ENCODE measurements at places on chromosomes 1 and 21. TPM values are rescaled to one million over a fixed set of nuclear protein-coding genes. Genes with fewer than 3 reads are reported as not detected.

DNA sequence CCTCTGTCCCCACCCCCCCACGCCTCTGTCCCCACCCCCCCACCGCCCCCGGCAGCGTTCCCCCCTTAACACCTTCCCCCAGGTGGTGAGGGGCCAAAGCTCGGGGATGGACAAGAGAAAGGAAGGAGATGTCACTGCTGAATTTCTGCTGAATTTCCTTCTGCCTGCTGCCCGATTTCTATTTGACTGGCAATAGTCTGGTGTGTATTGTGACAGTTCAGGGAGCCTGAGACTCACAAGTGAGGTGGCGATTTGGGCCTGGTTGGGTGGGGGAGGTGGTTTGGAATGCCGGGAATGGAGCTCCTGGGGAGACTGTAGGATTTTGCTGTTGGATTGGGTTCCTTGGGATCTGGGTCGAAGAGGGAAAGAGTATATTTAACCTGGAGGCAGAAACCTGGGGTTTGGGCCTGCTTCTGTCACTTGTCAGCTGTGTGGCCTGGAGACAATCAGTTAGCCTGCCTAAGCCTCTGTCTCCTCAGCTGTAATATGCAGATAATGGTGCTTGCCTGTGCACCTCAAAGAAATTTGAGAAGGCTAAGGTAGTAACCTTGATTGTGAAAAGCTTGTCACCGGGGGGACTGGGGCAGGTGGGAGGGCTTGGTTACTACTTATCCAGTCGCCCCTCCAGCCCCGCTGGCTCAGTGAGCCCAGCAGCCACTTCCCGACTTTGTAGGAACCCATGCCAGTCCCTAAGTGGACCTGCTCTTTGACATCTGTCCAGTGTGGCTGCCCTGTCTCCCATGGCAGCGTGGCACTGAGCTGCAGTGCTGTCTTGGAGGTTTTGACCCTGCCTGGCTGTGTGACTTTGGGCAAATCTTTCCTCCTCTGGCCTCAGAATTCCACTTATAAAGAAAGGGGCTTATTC, 7.7 kb upstream of the LMNA start:
- no peaks in the 10 kb centered on the region for H3K36me3 ChIP-seq
- H3K27ac ChIP-seq: peak overlapping the region; percentile 93
- peak overlapping the region; percentile 38 for H3K4me3 ChIP-seq
- peak; percentile 60 for DNase-seq
- peaks cover 48% of the 10 kb centered on the region for H3K4me1 ChIP-seq

DNA sequence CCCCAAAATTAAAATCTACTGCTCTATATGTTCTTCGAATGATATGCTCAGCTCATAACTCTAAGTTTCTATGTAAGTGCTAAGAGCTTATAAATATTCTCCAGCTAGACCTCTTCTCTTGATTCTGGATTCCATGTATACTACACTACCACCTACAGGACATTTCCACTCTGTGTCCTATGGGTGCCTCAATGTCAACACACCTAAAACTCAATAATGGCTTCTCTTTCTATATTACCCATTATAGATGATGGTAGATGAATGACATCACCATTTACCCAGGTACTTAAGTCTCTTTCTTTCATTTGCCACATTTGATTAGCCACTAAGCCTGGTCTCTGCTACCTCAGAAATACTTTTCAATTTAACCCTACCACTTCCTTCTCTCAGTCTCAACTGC, 41.3 kb downstream of the TBX19 start:
- peaks cover 9% of the 10 kb centered on the region for H3K4me1 ChIP-seq
- DNase-seq: no peak
- H3K27ac ChIP-seq: no peak overlapping the region
- H3K36me3 ChIP-seq: peaks cover 2% of the 10 kb centered on the region
- no peaks in the 10 kb centered on the region for H3K27me3 ChIP-seq

The ZNF648 gene
- not detected for polyA plus RNA-seq

The C4BPA gene
- 2.4 TPM for polyA plus RNA-seq

The NBPF20 gene
- 1.1 TPM for polyA plus RNA-seq

The RIPPLY3 gene
- 0.07 TPM for polyA plus RNA-seq
